A549 treated with ZK216348 at 1 μM for 4 hours (cell line): ENCODE measurements at places on chromosomes 6 and 20. TPM values are rescaled to one million over a fixed set of nuclear protein-coding genes. Genes with fewer than 3 reads are reported as not detected.

The EFCAB8 gene
- total RNA-seq: not detected in 5 replicates

The DEFB127 gene
- total RNA-seq: not detected in 5 replicates

The COL21A1 gene
- total RNA-seq: 0.38 to 0.84 TPM (median 0.56 TPM) in 5 replicates

The C20orf141 gene
- total RNA-seq: 0.36 TPM in 1 of 5 replicates, not detected in the others

The MTFR2 gene
- total RNA-seq: 10.4 to 14.4 TPM (median 11.9 TPM) in 5 replicates

The ACSS2 gene
- total RNA-seq: 7.9 to 9.7 TPM (median 9.5 TPM) in 5 replicates

The LKAAEAR1 gene
- total RNA-seq: 1.3 to 1.8 TPM (median 1.6 TPM) in 4 of 5 replicates, not detected in the other

The NRSN1 gene
- not detected in 5 replicates for total RNA-seq

The RGS17 gene
- total RNA-seq: 3.2 to 8.4 TPM (median 7.3 TPM) in 5 replicates

The PREX1 gene
- 9.2 to 14.1 TPM (median 13.6 TPM) in 5 replicates for total RNA-seq

The ENPP4 gene
- total RNA-seq: 0.17 to 0.41 TPM (median 0.24 TPM) in 5 replicates

The TCF19 gene
- 12.6 to 17.1 TPM (median 15.9 TPM) in 5 replicates for total RNA-seq

The OPN5 gene
- not detected in 5 replicates for total RNA-seq

The APMAP gene
- 145 to 179 TPM (median 170 TPM) in 5 replicates for total RNA-seq

The EYA4 gene
- total RNA-seq: 7.9 to 12.6 TPM (median 9.7 TPM) in 5 replicates

The VIP gene
- not detected in 5 replicates for total RNA-seq

The SLC13A3 gene
- 0.21 TPM in 1 of 5 replicates, not detected in the others for total RNA-seq

The AVP gene
- total RNA-seq: not detected in 5 replicates
